ENCODE measurements at places on chromosomes 12 and 14. TPM values are rescaled to one million over a fixed set of nuclear protein-coding genes. Genes with fewer than 3 reads are reported as not detected.
A peak's percentile ranks its signal among the peaks of the same experiment; 100 is the strongest.

The KLHL33 gene
- polyA plus RNA-seq = 0.13 TPM

The ASCL1 gene
- polyA plus RNA-seq = not detected

GRCh38 chr12:24909667-24910066 is 39.2 kb downstream of the BCAT1 start:
- DNase-seq = no peak

GRCh38 chr12:49684310-49684854 is 22.8 kb downstream of the FMNL3 start:
- DNase-seq = no peak

DNA sequence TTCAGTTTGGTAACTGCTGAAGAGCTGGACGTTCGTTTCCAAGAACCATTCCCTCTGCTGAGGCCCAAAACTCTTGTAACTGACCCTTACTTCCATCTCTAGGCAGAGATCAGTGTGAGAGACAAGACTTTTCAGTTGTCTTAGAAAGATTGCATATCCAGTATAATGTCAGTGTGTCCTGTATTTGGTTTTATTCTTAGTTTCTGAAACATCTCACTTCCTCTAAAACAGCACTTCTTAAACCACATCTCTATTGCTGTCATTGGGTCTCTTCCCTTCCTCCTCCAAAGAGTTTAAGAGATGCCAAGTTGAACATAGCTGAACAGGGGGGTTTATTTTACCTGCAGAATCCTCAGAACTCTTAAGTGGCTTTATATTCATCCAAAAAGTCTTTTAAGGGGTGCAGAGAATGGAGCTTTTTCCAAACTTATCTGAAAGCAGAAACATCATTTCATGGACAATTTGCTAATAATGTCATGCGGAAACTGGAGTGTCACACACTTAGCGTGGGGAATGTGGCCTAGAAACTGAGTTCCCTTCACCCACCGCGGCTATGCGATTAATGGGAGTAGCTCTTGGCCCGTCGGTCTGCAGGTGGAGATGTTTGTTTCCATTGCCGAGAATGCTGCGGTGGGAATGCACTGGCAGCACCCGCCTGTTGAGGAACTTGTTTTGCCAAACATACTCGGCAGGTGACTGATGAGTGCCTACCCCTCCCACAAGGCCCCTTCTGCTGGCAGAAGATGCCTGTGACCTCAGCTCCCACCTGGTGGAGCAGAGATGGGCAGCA is 148.2 kb downstream of the ADGRD1 start:
- no peak for DNase-seq

The PDZRN4 gene
- polyA plus RNA-seq = not detected

DNA sequence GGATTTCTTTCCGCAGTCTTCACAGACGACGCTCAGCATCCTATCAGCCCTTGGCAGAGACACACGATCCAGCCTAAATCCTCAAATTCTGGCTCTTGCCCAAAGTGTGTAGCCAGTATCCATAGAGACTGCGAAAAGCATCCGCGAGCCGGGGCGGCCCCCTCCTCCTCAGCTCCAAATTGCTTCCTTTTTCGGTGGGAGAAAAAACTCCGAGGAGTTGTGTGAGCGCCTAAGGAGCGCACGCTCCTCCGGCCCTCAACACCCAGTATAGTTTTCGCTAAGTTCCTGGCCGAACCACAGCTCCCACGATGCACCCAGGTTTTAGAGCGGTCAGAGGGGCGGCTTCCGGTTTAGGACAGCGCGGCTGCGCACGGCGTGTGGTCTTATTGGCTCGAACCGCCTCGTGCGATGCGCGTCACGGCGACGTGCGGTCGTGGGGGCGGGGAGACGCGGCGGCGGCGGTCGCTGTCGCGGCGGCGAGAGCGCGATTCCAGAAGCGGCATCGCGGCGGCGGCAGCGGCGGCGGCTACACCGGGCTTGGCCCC is at the start of gene ADIPOR2:
TSS of gene ADIPOR2 (plus strand) at position 493 of the 545 bp plus-strand sequence. CDS start 63,274 bp downstream, outside the sequence.
- peak; percentile 96 for DNase-seq

The AICDA gene
- 0.22 TPM for polyA plus RNA-seq

DNA sequence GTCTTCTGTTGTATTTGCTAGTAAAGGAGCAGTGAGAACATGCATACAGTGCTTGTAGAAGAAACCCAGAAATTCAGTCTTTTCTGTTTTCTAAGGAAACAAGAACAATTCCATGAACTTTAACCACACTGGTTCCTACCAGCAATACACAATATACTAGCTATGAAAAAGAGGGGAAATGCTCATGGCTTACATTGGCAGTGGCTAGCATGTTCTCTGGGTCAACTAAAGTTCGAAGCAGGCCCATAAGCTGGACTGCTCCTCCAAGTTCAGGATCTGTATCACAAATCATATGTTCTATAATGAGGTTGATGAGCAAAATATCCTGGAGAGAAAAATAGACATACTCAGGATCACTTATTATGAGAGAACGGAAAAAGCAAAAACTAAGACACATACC is 37.1 kb downstream of the PPP4R3A start:
- DNase-seq = no peak

The RHEBL1 gene
- 0.73 TPM for polyA plus RNA-seq

Measured in heart right ventricle (tissue), 16 donors.